ENCODE measurements at places on chromosomes 11 and 22.

DNA sequence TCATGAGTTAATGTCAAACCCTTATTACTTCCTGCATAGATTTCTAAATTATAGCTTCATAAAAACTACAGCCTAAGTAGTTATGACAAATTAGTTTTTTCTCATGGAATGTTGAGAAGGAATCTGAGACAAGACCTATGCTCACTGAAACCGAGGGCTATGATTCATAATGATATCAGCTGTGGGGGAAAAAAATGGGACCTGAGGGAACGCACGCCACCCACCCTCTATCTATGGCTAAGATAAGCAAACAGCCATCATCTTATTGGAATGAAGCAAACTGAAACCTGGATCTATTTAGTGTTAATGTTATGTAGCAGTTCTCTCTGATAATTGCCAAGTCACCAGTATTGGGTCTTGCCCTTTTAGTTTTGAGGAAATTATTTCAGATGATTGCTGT lies 906.9 kb upstream of the RAG2 start:
- DNase-seq, result no peak

- DNase-seq, result no peak
These were observed 1251.9 kb downstream of the BRD1 start for GRCh38 chr22:48575618-48576332.

- no peak for DNase-seq
These were observed 50.7 kb upstream of the LIN7C start for GRCh38 chr11:27557226-27557625.

- no peak for DNase-seq
These were observed 5.1 kb downstream of the CHEK2 start for GRCh38 chr22:28736301-28737155.

- no peak for DNase-seq
These were observed 88.5 kb downstream of the NECTIN1 start for GRCh38 chr11:119640541-119640940.

DNA sequence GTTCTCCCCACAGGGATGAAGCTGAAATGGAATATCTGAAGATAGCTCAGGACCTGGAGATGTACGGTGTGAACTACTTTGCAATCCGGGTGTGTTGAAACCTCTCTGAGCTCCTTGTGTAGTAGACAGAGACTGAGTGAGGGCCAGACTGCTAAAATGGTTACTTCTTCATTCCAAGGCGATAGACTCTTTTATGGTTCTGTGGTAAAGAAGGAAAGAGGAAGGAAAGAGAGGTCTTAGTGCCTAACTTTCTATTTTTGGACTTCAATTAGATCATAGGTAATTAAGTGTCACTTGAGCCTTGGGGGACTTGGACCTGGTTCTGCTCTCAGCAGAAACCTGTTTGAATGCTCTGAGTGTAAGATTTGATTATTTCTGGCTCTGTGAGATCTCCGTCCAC lies 54.7 kb downstream of the NF2 start:
- DNase-seq, result no peak

GRCh38 chr11:115352805-115353485 lies 151.3 kb downstream of the CADM1 start:
- no peak for DNase-seq

GRCh38 chr11:82826526-82826925 lies 73.7 kb downstream of the PRCP start:
- no peak for DNase-seq

DNA sequence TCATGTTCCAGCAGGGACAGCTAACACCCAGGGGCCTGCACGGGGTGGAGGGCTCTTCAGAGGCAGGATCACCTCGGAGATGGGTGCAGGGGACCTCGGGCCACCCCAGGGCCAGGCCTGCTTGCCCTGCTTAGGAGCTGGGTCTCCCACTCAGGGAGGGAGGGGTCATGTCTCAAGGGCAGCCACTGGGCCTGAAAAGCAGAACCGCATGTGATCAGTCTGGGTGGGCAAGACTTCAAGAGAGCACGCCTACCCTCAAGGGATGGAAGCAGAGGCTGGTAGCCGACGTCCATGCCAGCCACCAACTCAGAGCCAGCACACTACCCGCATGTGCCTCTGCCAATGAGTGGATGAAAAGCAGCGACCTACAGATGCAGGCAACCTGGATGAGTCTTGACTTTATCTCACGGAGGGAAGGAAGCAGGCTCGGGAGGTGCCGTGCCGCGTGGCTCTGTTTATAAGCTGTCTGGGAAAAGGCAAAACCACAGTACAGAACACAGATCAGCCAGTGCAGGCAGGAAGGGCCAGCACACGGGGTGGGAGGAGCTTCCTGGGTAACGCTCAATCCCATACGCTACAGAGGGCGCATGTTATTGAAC lies 16.0 kb downstream of the TBX1 start:
- no peak for DNase-seq

GRCh38 chr11:10727146-10727851 lies 23.7 kb upstream of the CTR9 start:
- DNase-seq, result no peak

DNA sequence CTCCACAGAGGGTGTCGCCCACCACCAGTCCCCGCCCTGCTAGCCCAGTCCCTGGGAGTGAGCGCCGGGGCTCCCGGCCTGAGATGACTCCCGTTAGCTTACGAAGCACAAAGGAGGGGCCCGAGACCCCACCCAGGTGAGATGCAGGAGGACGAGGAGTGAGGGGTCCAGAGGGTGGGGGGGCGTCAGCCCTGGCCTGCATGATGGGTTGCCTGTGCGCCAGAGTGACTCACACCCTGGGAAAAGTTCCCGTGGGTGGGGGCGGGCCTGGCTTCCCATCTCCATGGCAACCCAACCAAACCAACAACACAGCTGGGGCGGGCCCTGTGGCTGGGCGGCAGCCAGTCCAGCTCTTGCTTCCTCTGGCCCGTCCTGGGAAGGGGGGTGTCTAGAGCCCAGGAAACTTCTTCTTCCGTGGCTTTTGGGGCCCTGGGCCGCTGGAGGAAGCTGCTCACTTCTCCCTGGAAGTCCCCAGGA lies 4.5 kb downstream of the GAS2L1 start:
- DNase-seq, result no peak

DNA sequence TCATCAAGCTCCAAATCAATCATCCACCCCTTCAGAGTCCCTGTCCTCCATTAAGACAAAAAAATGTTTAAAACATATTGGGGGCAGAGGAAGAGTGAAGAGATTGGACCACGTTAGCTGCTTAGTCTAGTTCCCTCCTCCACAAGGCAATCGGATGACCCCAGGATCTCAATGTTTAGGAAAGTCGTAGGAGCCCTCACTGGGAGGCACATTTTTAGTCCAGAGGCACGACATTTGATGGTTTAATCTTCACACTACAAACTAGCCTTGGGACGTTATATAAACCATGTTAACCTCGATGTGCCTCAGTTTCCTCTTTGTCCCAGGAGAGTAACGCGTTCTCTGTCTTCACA lies 588 bp upstream of the FAT3 start:
- no peak for DNase-seq

DNA sequence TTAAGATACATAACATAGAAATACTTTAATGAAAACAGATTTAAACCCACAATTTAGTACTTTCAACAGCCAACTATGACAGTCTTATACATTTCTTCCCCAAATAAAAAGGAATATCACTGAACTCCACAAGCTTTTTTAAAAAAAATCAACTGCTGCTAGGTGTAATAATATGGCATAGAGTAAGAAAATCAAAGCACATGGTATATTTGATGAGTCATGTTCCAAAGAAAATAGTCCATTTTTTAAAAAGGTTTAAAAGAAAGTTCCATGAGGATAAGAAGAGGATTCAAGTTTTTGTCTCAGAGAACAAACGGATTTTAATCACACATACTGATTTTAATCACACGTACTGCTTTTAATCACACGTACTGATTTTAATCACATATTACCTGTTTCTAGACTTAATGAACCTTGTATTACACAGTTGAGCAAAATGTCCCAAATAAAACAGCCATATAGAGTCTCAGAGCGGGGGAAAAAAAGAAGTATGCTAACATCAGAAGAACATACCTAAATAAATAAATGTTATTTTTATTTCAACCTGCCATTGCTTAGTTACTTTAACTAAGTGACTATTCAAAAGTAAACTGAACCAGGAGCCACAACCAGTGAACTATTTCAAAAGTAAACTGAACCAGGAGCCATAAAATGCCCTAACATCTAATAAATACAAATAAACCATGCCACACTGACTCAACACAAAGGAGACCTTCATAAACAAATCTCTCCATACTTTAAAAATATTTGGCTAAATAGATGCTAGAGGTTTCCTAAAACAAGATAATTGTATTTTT lies 198.4 kb downstream of the SBF2 start:
- no peak for DNase-seq

Measured in activated gamma-delta T cell (primary cell).